ENCODE measurements at places on chromosomes 7 and 10.
A peak's percentile ranks its signal among the peaks of the same experiment; 100 is the strongest.

GRCh38 chr7:27999829-28000228 is 180.8 kb downstream of the JAZF1 start:
- DNase-seq, result no peak

DNA sequence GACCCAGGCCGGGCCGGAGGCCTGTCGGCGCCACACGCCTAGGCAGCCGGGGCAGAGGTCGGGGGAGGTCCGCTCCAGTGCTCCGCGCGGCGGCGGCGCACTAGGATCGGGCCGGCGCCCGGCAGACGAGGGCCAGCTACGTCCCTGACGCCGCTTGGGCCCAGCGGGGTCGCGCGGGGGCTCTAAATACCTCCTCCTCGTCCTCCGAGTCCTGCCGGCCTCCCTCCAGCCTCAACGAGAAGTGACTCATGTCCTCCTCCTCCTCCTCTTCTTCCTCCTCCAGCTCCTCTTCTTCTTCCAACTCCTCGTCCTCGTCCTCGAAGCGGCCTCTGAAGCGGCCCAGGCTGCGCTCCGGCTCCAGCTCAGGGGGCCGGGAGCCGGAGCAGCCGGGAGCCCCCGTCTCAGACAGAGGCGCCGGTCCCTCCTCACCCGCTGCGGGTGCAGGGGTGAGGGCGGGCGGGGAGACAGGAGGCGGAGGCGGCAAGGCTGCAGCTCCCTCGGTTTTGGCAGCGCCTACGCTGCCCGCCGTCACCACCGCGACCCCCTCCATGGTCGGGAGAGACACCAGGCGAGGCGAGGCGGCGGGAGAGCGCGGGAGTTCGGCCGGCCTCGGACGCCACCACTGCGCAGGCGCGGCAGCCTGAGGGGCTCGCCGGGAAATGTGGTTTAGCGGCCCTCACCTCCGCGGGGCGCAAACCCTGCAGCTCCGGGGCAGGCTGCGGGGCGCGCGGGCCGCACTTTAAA is at the start of gene PCGF6:
Gene PCGF6, minus strand, starts transcription at position 624 of the 744 bp plus-strand sequence. Its CDS starts 74 bp downstream, at position 550.
- DNase-seq, result peak; percentile 71

DNA sequence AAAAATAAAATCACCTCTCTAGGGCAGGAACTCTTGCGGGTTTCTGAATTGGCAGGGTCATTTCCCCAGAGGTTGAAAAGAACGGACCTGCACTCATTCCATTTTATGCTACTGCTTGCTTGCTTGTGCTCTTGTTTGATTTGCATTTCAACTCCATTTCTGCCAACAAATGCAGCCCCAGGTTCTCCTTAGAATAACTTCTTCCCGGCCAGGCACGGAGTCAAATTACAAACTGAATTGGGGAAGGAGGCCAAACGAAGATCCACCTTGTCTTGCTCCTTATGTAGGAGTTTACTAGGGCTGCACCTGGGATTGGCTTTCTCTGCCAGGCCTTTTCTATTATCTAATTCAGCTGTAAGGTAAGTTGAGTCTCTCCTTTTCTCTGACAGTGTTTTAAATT is 79.6 kb downstream of the HGF start:
- no peak for DNase-seq

DNA sequence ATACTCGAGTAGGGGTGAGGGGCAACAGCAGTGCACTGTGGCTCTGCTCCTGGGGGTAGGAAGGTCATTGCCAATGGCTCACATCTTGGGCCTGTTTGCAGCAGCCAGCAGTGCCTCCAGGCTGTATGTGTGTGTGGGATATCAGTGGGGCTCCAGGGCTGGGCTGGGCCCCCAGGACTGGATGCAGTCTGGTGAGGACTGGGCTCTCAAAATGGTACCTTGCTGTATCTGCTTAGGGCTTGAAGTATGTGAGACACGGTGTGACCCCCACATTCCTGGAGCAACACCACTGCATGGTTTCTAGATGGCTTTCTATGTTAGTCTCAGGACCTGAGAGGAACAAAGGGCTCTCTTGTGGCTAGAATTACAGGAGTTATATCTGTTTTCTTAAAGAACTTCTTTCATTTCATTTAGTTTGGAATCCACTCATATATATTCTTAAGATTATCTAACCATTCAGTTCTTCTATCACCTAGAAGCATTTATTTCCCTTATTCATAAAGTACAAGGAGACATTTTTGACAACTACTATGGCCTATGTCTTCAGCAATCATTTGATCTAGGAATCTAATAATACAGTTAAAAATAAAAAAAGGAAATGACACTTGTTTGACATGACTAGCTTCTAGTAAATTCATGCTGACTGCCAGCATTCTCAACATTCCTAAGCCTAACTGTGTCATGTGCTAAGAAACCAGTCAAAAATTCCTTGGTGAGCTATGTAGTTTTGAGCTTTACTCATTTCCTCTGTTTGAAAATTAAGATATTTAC is 443.2 kb upstream of the SEMA3A start:
- DNase-seq, result no peak

GRCh38 chr7:36820527-36821170 is 96.4 kb upstream of the AOAH start:
- DNase-seq, result no peak

DNA sequence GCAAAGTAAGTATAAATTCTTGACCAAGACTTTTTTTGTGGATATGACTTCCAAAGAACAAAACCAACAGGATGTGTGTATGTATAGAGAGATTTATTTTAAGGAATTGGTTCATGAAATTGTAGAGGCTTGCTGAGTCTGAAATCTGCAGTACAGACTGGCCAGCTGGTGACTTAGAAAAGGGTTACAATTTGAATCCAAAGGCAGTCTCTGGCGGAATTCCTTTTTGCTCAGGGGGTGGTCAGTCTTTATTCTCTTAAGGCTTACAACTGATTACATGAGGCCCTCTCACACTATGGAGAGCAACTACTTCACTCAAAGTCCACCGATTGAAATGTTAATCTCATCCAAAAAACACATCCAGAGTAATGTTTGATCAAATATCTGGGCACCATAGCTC is 100.1 kb upstream of the IMMP2L start:
- no peak for DNase-seq

DNA sequence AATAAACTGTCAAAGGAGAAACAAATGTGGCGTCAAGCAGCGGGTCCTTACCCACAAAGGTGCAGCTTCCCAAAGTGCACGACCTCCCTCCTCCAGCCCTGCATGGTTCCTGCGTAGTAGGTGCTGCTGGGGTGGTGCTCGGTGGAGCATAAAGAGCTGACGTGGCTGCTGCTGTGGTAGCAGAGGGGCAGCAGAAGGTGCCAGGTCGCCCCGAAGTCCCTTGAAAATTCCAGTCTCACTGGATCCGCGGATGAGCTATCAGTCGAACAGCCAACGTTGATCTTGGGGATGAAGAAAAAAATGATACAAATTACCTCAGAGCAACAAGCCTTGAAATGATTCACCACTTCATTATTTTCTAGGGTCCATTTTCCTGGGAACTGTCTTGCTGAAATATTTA is 105.0 kb upstream of the SLC26A5 start:
- no peak for DNase-seq

DNA sequence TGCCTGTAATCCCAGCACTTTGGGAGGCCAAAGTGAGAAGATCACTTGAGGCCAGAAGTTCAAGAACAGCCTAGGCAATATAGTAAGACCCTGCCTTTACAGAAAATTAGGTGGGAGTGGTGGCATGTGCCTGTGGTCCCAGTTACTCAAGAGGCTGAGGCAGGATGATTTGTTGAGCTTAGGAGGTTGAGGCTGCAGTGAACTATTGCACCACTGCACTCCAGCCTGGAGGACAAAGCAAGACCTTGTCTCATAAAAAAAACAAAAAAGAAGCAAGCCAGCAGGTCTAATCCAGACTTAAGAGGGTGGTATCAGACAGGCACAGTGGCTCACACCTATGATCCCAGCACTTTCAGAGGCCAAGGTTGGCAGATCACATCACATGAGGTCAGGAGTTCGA is 24.5 kb upstream of the KCTD7 start:
- no peak for DNase-seq

GRCh38 chr7:16404636-16405035 is 16.7 kb downstream of the CRPPA start:
- DNase-seq, result no peak

DNA sequence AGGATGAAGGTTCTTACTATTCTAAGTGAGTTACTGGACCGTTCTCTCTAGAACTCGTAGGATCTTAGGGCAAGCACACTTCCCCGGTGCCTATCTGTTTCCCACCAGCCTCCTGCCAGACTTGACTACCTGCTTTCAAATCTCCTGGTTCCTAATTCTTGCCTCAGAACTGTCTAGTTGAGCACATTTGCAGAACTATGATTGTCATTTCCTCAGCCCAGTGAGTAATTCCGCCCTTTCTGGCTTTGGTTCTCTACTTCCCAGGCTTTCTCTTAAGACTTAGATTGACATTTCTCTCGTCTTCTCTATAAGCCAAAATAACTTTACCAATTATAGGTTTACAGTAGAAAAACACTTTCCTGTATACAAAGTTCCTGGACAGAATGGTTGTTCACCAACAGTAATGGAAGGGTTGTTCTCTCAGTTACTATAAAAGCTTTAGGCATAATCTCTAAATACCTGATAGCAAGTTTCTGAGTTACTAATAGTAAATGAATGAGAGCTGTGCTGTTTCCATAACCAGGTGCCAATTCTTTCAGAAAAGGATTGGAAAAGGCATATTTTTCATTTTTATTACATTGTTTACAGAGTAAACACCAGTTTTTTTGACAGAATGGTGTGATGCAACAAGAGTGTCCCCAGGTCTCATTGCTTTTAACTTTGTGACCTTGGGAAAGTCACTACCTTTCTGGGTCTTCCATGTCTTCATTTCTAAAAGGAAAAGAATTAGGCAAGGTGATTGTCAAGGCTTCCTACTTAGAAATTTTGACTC is 41.1 kb downstream of the PLEKHA8 start:
- DNase-seq, result no peak

DNA sequence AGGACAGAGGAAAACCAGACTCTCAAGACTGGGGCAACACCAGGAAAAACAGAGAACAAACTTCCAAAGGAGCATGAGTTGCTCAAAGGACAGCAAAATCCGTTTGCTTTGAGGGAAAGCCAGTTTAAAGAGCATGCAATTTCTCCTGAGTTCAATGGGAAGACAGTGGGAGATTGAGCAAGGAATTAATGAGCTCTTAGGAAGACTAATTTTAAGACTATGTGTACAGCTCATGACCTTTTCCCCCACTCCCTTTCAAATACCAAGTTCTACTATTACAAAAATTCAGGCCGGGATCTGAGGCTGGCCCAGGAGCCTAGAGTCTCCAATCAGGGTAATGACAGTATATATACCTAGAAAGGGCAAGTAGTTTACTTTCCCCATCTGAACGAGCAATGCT is 79.2 kb downstream of the EPDR1 start:
- no peak for DNase-seq
